ENCODE measurements at places on chromosomes 2 and 18.

GRCh38 chr2:45814488-45814887 lies 163.0 kb downstream of the PRKCE start:
- no peak for DNase-seq

DNA sequence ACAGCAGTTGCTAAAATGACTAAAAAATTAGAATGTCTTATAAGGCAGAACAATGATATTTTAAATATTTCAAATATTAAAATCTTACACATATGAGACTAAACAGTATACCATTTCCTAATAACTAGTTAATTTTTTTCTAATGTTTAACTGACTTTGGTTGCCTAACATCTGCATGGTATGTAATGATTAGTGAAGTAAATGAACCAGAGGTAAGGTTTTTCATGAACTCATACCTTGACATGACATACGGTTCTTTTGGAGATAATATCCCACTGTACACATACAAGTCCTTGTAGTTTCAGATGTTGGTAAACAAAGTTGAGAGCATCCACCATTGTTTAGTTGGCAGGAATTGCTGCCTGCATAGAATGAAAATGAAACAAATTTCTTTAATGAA lies 1360.2 kb downstream of the LRP1B start:
- no peak for DNase-seq

DNA sequence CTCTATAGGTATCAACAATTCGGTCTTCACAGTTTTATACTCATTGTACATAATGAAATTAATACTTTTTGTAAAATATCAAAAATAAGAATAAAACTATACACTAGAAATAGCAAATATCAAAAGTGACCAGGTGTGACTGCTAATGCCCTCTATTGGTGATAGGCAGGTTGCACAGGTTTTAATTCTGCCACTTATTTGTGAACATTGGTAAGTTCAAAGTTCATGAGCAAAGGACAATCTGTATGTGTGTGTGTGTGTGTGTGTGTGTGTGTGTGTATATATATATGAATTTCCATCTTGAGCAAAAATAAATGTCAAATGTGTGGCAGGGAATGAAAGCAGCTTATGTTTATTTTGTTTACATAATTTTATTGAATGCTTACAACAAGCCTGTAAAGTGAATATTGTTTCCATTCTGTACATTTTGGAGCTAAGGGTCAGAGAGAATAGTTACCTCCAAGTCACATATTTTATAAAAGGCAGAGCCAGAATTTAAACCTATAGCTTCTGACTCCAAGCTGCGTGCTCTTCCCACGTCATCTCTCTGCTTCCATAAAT lies 537.4 kb downstream of the CPS1 start:
- DNase-seq = no peak

DNA sequence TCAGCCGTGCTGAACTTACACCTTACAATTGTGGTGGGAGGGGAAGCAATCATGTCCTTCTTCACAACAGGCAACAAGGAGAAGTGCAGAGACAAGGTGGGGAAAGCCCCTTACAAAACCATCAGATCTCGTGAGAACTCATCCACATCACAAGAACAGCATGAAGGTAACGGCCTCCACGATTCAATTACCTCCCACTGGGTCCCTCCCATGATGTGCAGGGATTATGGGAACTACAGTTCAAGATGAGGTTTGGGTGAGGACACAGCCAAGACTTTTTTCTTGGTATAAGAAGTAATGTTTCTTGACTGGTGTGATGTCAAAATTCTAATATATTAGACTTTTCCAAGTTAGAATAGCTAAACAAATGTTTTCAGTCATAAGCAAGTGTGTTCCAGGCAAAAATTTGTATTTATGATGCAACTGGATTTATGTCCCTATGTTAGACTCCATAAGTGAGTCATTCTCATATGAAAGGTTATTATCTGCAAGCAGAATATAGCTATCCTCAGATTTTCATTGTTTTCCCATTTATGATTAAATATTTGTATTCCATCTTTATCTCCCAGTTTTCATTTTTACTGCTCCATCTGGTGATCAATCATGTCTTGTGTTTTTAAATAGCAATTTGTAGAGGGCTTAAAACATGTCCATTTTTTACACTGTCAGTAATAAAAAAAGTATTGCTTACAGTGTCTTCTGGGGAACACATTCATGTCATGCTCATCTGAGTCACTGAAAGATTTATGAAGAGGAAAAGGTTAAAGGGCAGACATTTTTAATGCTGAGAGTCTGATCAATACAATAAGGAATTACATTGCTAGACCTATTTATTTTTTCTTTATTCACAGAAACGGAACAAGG lies 995.2 kb upstream of the CDH2 start:
- no peak for DNase-seq

GRCh38 chr2:57877811-57878170 lies 168.8 kb upstream of the VRK2 start:
- DNase-seq = no peak

- no peak for DNase-seq
These were observed 22.6 kb upstream of the DAPL1 start for GRCh38 chr2:158772306-158773078.

- no peak for DNase-seq
These were observed 153.3 kb upstream of the KYNU start for GRCh38 chr2:142724186-142724585.

DNA sequence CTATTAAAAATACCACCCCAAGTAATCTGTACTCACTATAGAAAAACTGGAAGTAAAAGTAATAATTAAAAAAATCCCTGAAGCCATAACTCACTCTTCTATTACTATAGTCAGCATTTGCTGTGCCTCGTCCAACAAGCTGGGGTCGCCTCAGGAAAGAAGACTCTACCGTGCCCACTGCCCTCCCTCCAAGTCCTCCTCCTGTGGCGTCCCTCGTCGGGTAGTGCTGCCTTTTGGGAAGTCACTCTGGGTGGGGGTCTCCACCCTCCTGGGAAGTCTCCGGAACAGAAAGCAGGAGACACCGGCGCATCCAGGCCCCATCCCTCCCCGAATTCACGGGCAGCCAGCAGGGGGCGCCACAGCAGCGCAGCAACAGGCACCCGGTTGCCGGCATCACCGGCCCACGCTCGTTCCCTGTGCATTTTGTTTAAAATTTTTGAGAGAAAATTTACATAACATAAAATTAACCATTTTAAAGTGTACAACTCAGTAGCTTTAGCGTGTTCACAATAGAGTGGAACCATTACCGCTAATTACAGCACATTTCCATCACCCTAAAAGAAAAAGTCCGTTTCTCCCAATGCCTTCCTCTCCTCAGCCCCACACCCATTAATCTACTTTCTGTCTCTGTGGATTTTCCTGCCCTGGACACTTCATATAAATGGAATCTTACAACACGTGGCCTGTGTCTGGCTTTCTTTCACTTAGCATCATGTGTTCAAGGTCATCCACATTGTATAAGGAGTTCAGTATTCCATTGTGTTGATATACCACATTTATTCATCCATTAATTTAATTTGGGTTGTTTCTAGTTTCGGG lies 62.2 kb downstream of the ADNP2 start:
- peak; percentile 71 for DNase-seq

DNA sequence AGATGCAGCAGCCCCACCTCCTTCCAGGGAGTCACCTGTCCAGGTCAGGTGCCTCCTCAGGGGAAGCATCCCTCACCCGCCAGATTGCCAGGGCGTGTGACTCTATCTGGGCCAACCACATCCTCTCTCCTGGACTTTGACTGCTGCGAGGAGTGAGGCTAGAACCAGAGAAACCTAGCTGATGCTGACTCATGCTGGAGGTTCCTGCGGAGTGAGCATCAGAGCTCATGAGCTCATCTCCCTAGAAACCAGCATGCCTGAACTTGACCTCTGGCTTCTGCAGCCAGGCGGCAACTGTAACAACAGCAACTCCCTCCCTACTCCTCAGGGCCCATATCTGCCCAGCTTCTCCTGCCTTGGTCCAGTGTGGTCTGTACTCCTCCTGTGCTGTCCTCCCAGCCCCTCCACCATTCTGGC lies 28.3 kb upstream of the NT5DC4 start:
- DNase-seq = peak; percentile 87

DNA sequence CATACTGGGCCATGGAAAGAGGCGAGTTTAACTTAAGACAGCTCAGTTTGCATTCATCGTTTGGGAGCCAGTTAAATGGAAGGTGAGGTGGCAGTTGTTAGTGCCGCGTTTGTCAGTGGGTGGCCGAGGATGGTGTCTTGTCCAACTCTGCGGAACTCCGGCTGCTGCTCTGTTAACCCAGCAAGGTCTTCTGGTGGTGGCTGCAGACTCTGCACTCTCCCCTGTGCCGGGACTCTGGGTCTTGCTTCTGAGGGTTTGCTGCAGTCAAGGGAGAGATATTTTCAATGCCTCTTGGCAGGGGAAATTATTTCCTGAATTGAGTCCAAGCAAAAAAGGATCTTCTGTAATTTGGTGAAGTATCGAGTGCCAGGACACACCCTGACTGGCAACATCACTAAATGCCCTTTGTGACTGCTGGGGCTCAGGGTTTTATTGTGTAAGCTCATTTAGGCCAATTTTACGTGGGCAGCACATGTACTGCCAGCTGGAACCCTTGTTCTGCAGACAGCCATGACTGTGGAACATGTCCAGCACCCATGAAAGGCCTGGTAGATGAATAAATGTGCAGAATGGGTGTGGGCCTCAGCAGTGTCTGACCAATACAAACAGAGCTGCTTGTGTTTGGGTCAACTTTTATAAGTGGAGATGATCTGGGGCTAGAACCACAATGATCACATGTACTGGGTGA lies 58.1 kb downstream of the IL1R2 start:
- no peak for DNase-seq

Measured in activated CD4-positive, alpha-beta memory T cell treated with anti-CD3 and anti-CD28 coated beads for 36 hours (primary cell).